ENCODE measurements at places on chromosomes 7 and 10. TPM values are rescaled to one million over a fixed set of nuclear protein-coding genes. Genes with fewer than 3 reads are reported as not detected.

The STK31 gene
- total RNA-seq: 0.77 TPM

The GDF2 gene
- total RNA-seq: not detected

The ASZ1 gene
- total RNA-seq: not detected

The FXYD4 gene
- total RNA-seq: not detected

The HECTD2 gene
- total RNA-seq: 2.9 TPM

The ENKUR gene
- total RNA-seq: 0.19 TPM

The CRPPA gene
- total RNA-seq: 0.65 TPM

The PAX4 gene
- total RNA-seq: not detected

The ANLN gene
- 63.6 TPM for total RNA-seq

The ENTPD1 gene
- 0.07 TPM for total RNA-seq

The AIFM2 gene
- 28.4 TPM for total RNA-seq

The TMEM209 gene
- 13.0 TPM for total RNA-seq

The RHOBTB1 gene
- 17.2 TPM for total RNA-seq

The STEAP4 gene
- total RNA-seq: 0.02 TPM

The EBLN1 gene
- not detected for total RNA-seq

The SLC26A3 gene
- total RNA-seq: not detected

The PPP1R17 gene
- total RNA-seq: not detected

The AVL9 gene
- 24.7 TPM for total RNA-seq

The GNAT3 gene
- not detected for total RNA-seq

The TRPV5 gene
- total RNA-seq: not detected

The CCDC146 gene
- 0.67 TPM for total RNA-seq

The CACNB2 gene
- total RNA-seq: not detected

The NKX1-2 gene
- 0.05 TPM for total RNA-seq

The OR6B1 gene
- not detected for total RNA-seq

The DRGX gene
- total RNA-seq: not detected

The PTPN20 gene
- 3.9 TPM for total RNA-seq

The AGAP9 gene
- total RNA-seq: 8.8 TPM

The SLC18A3 gene
- not detected for total RNA-seq

The CALML3 gene
- not detected for total RNA-seq

The RNLS gene
- 8.8 TPM for total RNA-seq

The CPA2 gene
- 0.11 TPM for total RNA-seq
